ENCODE measurements at places on chromosomes 1 and 21.
A peak's percentile ranks its signal among the peaks of the same experiment; 100 is the strongest.

GRCh38 chr1:157652859-157653493 is 47.6 kb downstream of the FCRL3 start:
- DNase-seq = no peak

GRCh38 chr1:82052563-82052962 is 251.8 kb downstream of the ADGRL2 start:
- DNase-seq = no peak

- DNase-seq = no peak
Observed at GRCh38 chr1:157968508-157968907, 24.9 kb upstream of the KIRREL1 start.

DNA sequence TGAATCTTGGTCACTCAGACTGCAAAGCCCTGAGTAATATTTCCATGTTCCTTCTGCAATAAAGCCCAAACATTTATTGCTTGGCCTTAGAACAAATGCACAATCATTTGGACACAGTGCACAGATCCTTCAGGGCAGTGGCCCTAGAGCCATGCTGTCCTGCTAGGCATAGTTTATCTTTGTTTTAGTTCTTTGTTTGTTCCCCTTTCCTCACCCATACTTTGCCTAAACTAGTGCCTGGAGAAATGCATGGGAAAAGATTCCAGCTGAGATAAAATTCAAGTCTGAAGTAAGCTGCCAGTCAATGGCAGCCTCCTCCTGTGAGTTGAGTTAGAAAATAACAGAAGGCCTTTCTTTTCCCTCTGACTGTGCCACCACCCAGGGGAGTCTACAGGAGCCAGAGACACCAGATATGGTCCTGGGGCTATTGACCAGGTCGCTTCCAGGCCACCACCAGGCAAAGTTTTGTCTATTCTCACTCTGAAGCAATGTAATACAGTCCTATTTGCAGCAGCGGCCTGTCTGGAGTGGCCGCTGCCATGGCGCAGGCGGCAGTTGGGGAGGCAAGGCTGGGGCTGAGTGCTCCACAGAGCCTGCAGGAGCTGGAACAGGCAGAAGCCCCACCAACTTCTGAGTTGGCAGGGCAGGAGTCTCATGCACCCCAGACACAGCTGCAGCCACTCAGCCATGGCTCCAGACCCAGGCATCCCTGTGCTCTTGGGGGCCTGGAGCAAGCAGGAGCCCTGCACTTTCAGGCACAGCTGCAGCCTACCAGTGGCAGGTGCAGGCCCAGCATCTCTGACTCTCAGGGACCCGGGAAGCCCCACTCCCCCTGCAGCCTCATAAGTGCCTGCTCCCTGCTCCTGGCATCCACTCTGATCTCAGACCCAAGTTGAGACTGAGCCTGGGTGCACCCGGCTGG is 258.6 kb downstream of the GPATCH2 start:
- DNase-seq = no peak

GRCh38 chr1:1285102-1285571 is 4.9 kb downstream of the SCNN1D start:
- no peak for DNase-seq

DNA sequence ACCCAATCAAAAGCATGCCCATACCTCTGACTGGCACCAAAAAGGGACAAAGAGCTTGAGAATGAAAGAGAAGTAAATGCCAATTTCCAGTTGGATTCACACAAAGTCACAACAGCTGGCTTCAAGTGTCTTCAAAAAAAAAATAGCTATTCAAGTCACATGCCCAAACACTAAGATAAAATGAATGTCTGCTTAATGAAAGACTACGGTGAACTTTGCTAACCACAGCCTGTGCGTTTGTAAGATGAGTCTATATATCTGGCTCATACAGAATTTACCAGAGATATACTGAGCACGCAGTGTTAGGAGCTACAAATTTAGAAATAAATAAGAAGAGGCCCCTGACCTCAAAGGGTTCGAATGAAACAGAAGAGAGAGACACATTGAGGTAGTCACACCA is 73.2 kb downstream of the DAB1 start:
- DNase-seq = no peak

- no peak for DNase-seq
Observed at GRCh38 chr21:33949516-33950430, 34.2 kb upstream of the ATP5PO start.

- no peak for DNase-seq
Observed at GRCh38 chr1:84632673-84633434, 57.4 kb downstream of the SSX2IP start.

DNA sequence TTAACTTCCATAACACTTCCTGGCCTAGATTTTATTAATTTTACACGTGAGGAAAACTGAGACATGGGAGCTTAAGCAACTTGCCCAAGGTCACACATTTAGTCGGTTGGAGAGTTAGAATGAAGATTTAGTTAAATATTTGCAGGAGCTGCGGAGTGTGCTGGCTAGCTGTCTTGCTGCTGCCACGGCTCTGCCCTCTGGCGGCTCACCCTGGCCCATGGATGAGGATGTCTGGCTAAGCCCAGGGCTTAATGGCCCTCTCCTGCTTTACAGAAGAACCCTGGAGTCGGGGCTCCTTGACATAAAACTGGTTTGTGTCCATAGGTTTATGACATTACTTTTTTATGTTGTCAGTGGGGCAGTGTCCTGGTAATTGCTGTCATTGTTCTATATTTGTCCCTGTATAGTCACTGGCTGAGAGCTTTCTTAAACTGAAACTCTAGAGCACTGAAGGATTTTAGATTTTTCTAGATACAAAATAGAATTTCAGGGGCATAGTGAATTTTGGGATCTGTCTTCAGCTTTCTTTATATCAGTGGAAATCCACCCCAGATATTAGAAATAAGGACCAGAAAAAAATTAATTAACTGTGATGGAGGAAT is 88.9 kb upstream of the WLS start:
- peak; percentile 33 for DNase-seq

DNA sequence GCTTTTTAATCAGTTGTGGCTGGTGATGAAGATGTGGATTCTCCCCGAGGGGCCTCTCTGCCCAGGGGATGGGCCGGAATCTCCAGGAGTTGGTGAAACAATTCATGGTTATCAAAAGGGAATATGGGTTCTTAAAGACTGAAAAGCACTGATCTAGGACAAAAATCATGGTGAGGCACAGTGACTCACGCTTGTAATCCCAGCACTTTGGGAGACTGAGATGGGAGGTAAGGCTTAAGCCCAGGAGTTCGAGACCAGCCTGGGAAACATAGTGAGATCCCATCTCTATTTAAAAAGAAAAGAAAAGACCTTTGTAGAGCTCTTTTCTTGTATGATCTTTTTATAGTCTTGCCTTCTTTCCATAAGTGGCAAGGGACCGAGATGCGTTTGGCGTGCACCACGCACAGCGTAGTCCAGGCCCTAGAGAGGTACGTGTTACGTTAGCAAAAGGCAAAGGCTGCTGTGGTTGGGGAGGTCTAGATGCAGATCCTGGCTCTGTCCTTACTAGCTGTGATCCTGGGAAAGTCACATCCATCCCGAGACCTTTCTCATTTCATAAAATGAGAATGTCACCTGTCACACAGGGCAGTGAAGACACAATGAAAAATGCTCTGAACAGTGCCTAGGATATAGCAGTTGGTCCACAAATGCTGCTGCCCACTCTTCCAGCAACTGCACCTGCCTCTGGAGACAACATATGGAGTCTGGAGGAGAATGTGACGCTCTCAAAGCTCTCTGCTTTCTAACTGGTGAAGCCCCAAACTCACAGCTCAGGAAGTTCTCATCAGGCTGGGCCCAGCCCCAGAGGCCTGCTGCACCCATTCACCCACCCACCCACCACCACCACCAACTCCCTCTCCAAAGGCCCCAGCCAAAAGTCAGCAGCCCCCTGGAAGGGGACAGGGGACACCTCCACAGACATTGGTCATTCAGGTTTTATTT is 54.8 kb downstream of the KIF21B start:
- DNase-seq = no peak

DNA sequence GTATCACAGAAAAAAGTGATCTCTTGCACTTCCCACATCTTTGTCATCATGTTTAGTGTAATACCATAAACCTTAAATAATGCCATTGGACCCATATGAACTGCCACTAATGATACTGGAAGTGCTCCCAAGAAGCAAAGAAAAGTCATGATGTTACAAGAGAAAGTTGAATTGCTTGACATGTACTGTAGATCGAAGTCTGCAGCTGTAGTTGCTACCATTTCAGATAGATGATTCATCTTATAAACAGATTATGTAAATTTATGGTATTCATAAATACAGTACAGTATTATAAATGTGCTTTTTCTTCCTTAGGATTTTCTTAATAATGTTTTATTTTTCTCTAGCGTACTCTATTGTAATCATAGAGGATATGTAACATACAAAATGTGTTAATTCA is 30.1 kb upstream of the LAMC2 start:
- DNase-seq = no peak

- DNase-seq = no peak
Observed at GRCh38 chr1:153831026-153831425, 55.8 kb downstream of the SLC27A3 start.

GRCh38 chr21:45917241-45917640 is 64.3 kb upstream of the COL6A1 start:
- DNase-seq = no peak

DNA sequence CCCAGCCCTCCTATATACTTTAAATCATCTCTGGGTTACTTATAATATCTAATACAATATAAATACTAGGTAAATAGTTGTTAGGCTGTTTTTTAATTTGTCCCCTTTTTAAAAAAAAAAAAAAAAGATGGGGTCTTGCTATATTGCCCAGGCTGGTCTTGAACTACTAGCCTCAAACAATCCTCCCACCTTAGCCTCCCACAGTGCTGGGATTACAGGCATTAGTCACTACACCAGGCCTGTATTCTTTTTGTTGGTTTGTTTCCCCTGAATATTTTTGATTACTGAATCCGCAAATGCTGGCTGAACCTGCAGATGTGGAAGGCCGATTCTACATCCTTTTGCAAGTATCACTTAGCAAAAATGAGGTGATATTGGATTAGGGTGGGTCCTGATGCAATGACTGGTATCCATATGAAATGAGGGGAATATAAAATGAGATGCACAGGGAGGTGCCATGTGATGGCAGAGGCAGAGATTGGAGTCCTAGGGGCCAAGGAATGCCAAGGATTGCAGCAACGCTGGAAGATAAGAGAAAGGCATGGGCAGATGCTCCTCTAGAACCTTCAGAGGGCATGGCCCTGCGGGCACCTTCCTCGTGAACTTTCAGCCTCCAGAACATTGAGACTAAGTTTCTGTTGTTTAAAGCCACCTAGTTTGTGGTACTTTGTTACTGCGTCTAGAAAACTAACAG is 58.8 kb downstream of the SSBP3 start:
- no peak for DNase-seq

Measured in right kidney (tissue), 9 donors.